Activated naive CD4-positive, alpha-beta T cell treated with anti-CD3 and anti-CD28 coated beads, Interleukin-2, amount 50 U/mL, for 72 hours (primary cell): ENCODE measurements at places on chromosomes 13 and 19. TPM values are rescaled to one million over a fixed set of nuclear protein-coding genes. Genes with fewer than 3 reads are reported as not detected.

The SPIB gene
- 1.1 TPM for total RNA-seq

The PSG6 gene
- not detected for total RNA-seq

The C19orf33 gene
- total RNA-seq: not detected

The ZNF726 gene
- 15.7 TPM for total RNA-seq

The LRRC25 gene
- total RNA-seq: not detected

The KLF1 gene
- 0.54 TPM for total RNA-seq

- peak; percentile 83 for DNase-seq
Measured at GRCh38 chr19:39792999-39793546, 14.4 kb downstream of the LEUTX start.

- no peak for DNase-seq
Measured at GRCh38 chr19:51357952-51358351, 8.2 kb downstream of the ETFB start.

GRCh38 chr13:112457081-112457480 lies 80.9 kb downstream of the SPACA7 start:
- DNase-seq: peak; percentile 30

- peak; percentile 69 for DNase-seq
Measured at GRCh38 chr19:58181902-58182576, 822 bp upstream of the ZNF274 start.

DNA sequence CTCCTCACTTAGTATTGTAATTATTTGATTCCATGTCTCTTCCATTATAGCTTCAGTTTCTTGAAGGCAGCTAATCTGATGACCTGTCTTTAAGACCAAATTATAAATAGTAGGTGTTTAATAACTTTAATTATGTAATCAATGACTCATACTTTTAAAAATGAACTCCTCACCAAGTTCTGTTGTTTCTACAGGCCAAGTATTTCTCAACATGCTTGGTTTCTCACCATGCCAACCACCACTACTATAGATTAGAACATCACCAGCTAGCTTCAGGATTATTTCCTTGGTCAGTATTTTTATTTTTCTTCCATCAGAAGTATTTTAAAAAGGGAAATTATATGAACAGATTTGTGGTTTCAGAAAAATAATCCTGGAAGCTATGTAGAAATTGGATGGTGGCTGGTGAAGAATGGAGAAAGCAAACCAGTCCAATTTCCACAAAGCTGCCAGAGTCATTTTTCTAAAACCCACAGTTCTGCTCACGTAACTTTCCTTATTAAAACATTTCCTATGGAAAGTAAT lies 237.7 kb upstream of the DACH1 start:
- no peak for DNase-seq

DNA sequence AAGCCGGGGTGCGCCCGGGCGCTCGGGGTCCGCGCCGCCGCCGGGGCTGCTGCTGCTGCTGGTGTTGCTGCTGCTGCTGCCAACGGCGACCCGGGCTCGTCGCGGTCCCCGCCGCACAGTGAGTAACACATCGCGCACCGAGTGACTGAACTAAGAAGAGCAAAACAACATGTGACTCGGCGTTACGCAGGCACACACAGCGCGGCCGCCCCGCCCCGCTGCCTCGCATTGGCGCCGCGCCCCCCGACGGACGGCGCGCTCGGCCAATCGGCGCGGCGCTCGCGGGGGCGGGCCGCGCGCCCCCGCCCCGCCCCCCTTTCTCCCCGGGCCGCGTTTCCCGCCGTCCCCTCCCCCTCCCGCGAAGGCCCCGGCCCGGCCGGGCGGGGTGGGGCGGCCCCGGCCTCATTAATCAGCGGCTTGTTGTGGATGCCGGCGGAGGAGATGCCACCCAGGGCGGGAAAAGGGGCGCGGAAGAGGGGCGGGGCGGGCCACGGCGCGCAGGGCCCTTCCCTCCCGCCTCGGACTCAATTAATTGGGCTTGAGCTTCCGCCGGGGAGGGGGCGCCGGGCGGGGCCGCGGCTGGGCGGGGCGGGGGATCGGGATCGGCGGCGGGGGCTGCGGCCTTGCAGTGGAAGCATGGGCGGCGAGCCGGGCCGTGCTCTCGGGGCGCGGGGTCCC lies at the start of gene IRS2:
TSS of gene IRS2 (minus strand) at position 127 of the 678 bp plus-strand sequence. CDS start 530 bp downstream, outside the sequence.
- DNase-seq: peak; percentile 88

DNA sequence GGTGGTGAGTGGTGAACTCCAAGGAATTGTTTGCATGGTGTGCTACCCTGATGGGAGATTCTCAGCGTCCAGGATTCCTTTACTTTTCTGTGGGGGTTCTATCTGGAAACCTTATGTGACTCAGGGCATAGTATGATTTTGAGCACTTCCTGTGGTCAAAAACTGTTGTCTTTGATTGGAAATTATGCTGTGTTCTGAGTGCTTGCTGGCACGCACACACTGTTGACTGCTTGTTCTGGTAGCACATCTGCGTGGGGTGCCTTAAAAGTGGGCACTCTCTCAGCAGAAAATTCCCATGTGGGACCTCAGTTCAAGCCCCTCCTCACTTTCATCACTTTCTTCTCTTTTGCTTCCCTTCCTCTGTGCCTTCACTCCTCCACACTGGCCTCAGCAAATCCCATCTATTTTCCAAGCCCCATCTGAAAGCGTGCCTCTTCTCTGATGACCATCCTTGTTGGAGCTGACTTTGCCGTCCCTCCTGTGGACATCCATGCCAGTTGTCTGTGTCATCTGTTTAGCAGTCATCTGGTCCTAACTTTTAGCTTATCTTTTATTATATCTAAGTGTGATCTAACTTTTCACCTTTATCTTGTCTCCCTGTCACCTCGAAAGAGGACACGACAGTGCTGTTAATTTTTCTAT lies 56.4 kb upstream of the NPAS1 start:
- no peak for DNase-seq
